ENCODE measurements at places on chromosomes 11 and 22.

DNA sequence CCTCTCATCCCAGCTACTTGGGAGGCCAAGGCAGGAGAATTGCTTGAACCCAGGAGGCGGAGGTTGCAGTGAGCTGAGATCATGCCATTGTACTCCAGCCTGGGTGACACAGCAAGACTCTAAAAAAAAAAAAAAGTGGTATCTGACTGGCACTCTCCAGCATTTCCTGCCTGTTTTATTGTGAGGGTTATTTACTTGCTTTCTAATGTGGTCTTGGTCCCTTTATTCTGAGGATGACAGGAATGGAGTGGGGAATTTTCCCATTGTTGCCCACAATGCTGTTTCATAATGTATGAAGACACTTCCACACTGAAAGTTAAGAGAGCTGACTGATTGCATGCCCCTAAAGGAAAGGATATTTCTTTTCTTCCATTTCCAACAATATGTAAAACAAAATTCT, 286.5 kb upstream of the MTNR1B start:
- no peak for DNase-seq

- DNase-seq = peak; percentile 39
Observed at GRCh38 chr11:1050581-1051355, 14.2 kb upstream of the MUC6 start.

- no peak for DNase-seq
Observed at GRCh38 chr11:112837162-112837826, 123.9 kb upstream of the NCAM1 start.

DNA sequence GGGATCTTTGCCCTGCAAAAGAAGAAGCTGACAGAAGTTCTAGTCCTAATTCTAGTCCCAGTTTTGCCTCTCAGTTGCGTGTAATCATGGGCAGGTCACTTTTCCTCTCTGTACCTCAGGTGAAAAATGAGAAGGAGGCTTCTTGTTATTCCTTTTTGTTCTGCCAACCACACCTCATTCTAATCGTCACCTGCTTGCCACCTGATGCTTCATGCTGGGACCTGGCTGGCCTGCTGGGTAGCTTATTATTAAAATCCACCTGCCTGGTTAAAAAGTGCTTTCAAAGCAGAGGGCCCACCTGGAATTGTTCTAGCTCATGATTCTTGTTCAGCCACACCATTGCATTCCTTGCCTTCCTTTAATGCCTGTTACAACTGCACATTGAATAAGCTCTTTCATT, 8.4 kb upstream of the ALG8 start:
- no peak for DNase-seq

- DNase-seq = no peak
Observed at GRCh38 chr11:110177086-110177456, 83.9 kb downstream of the ZC3H12C start.

GRCh38 chr22:37249986-37250385, 5.9 kb upstream of the RAC2 start:
- DNase-seq = no peak

DNA sequence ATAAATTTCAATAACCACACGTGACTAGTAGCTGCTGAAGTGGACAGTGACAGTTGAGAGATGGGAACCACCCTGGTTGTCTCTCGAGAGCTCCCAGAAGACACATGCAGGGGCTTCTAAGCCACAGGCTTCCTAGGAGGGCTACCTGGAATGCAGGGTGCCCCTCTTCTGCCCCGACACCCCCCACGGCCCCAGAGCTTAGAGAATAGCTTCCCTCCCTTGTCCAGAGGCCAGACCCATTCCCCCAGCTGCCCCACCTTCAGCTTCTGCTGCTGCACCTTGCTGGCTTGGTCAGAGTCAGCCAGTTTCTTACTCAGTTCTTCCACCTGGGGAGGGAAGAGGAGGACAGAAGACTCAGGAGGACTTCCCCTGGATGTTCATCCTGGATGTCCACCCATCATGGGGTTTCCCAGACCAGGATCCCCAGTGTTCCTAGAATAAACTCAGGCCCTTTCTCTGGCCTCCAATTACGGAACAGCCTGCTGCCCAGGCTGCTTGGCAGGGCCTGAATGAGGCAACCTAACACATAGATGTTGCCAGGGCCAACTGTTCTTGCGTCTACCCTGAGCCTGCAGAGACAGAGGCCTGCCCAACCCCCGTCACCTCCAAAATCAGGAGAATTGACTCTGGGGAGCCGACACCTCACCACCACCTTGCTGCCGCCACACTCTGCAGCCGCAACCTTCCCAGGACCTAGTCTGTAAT, 12.0 kb downstream of the IL18BP start:
- no peak for DNase-seq

- no peak for DNase-seq
Observed at GRCh38 chr22:47750086-47750485, 987.6 kb downstream of the TBC1D22A start.

GRCh38 chr11:92870196-92870832, 99.1 kb upstream of the MTNR1B start:
- no peak for DNase-seq

- no peak for DNase-seq
Observed at GRCh38 chr11:69880041-69880825, 61.0 kb upstream of the FGF3 start.

GRCh38 chr22:19555651-19556050, 31.4 kb upstream of the CLDN5 start:
- no peak for DNase-seq

DNA sequence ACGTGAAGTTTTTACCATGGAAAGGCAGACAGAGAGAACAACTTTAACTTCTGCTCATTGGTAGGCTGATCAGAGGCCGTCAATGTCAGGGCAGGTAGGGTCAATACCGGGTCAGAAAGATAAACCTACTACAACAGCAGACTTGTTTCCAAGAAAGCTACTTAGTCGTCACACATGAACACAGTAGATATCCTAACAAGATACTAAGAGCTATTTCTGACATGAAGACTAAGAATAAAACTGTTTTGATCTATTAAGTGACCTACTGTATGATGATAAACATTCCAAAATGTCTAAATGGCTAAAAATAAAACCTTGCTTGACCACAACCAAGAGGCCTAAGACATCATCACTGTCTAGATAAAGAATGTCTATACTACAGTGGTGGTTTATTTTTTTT, 231.3 kb downstream of the CADM1 start:
- DNase-seq = no peak

GRCh38 chr22:39094717-39095389, 2.2 kb upstream of the APOBEC3H start:
- DNase-seq = no peak

- no peak for DNase-seq
Observed at GRCh38 chr11:127943152-127943551, 644.2 kb downstream of the ETS1 start.

DNA sequence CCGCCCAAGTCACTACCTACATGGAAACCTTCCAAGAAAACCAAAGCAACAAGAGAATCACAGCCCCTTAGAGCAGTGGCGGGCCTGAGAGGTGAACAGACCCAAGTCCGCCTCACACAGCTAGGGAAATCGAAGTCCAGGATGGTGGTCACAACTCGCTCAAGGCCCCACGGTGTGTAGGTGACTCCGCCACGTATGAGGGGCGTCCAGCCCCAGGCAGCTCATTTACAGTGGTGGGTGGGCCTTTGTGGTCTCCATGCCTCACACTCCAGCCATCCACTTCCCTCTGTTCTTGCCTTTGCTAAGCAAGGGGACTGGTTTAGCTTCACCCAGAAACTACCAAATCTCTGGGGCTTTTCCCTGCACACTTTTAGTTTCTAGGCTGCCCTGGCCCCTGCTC, 9.7 kb upstream of the TCF20 start:
- DNase-seq = no peak

- DNase-seq = no peak
Observed at GRCh38 chr11:72321381-72321996, 77.5 kb upstream of the PHOX2A start.

DNA sequence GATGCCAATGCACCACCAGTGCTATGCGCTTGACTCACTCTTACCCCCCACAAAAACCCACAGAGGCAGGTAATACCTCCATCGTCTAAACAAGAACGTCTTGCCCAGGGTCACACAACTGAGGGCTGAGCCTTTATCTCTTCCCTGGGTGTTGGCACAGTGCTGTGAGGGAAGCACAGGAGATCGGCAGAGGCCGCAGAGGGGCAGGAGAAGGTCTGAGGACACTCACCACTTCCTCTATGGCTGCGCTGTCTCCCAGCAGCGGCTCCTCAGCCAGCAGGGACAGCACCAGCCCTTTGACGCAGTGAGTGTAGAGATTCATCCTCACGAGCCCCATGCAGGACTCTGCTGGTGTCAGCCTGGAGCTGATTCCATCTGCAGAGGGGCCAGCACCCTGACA, 19.9 kb downstream of the HPS4 start:
- DNase-seq = no peak

DNA sequence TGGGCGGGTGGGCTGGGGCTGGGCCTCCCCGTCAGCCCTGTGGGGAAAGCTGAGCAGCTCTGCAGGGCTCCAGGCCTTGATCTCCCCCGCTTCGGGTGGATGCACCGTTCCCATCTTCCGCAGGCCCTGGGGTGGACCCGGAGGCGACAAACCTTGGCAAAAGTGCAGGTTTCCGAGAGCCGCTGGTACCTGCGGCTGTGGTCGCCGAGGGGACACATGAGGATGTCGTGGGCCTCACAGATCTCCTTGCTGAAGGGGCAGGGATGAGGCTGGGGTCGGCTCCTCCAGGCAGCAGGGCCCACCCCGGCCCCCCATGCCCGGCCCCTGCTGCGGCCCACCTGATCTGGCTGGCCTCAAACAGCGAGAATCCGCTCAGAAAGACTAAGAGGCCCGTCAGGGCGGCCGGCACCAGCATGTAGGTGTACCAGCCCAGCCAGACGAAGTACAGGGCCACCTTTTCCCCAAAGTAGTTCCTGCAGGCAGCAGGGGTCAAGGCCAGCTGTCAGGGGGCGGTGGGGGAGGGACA, 11.8 kb downstream of the ANO9 start:
- DNase-seq = no peak

- no peak for DNase-seq
Observed at GRCh38 chr11:132147464-132147863, 777.0 kb downstream of the NTM start.

- DNase-seq = no peak
Observed at GRCh38 chr11:95734009-95734572, 55.5 kb downstream of the FAM76B start.

DNA sequence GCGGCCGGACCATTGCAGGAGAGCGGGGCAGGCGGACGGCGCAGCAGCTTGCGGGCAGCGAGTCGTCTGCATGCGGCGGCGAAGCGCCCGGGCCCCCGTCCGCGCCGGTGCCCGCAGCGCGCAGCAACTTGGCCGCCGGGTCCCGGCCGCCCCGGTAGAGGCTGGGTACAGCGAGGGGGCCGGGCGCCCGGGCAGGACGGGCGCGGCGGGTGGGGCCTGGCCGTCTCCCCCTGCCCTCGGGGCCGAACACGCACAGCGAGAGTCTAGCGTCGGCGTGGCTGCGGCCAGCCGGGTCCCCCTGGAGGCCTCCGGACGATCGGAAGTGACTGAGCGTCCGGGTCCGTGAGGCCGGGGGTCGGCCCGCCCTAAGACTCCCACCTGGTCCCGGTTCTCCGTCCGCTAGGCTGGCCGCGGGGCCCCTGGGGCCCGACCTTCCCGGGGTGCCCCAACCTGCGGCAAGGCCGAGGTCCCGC, 775 bp upstream of the TRABD start:
- DNase-seq = no peak

- no peak for DNase-seq
Observed at GRCh38 chr11:72226701-72227100, 2.1 kb downstream of the INPPL1 start.

DNA sequence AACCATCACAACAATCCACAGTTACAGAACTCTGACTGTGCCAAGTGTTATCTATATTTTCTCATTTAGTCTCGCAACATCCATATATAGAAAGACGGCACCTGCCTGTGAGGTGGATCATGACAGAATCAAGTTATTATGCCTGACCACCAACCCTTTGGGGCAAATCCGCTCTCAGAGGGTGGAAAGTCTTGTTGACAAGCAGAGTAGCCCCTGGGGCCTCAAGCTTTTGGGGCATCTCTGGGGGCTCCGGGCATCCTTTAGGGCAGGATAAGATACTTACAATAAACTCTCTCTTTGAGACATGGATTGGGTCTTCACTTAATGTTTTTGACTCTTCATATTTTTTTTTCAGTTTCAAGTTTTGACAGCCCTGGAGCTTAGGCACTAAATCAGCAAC, 150.5 kb upstream of the NAV2 start:
- DNase-seq = no peak

DNA sequence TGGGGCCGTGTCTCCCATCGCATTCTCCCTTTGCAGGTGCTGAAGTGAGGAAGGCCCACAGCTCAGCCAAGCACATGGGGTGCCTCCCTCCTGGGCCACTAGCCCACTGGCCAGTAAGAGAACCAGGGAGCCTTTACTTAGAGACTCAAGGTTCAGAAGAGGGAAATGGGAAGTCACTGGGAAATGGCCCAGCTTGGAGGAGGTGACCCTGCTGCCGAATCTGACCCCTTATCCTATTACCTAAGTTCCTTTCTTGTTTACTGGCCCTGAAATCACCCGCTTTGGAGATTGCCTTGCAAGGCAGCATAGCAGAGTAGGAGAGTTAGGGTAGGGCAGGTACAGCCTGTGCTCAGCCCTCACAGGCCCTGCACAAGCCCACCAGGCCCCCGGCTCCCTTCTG, 24.4 kb downstream of the UPB1 start:
- DNase-seq = no peak

DNA sequence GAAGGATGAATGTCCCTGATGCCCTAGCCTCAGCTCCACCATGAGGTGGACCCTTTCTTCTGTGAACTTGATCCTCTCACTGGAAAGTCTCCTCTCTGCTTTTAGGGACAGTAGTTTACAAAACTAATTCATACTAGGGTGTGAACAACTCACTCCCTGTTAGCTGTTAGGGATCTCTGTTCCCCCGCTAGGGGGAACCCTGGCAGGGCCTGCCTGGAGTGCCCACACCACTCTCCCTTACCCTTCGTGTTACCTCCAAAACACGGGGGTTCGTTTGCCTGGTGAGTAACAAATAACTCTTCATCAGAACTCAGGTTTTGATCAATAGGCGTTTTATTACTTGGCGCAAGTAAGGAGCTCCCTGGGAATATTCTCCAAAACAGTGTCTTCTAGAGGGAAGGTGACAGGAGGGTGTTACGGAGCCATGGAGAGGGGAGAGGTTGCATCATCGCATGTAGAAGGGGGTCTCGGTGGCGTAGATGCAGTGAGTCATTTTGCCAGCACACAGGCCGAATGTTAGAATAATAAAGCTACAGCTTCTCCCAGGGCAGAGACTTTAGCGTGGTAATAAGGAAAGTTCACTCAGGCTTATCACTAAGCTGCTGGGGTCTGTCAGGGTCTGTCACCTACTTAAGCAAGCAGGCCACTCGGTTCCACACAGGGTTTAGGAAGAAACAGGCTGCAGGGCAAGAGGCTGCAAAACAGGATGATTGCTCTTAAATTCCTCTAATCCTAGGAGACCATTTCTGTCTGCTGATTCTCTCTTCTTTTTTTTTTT, 45.8 kb downstream of the C11orf96 start:
- no peak for DNase-seq

- DNase-seq = no peak
Observed at GRCh38 chr11:122179961-122180834, 64.2 kb upstream of the BLID start.
